ENCODE measurements at places on chromosomes 13 and 19. TPM values are rescaled to one million over a fixed set of nuclear protein-coding genes. Genes with fewer than 3 reads are reported as not detected.

DNA sequence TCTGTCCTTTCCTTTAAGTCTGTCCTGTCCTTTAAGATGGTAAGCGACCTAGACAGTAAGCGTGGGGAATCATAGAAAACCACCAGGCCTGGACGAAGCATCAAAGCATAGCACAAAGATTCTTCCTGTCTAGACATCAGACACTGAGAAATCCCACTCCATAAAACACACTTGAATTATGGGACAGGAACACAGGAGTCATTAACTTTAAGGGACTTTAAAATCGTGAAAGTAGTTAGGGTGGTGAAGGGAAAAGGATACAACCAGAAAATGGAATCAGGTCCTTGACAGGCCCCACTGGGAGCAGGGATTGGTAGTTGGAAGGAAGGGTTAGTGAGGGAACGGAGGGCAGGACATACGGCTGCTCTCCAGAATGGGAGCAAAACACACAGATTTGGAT, 31.6 kb upstream of the C1QTNF9 start:
- no peak for DNase-seq

DNA sequence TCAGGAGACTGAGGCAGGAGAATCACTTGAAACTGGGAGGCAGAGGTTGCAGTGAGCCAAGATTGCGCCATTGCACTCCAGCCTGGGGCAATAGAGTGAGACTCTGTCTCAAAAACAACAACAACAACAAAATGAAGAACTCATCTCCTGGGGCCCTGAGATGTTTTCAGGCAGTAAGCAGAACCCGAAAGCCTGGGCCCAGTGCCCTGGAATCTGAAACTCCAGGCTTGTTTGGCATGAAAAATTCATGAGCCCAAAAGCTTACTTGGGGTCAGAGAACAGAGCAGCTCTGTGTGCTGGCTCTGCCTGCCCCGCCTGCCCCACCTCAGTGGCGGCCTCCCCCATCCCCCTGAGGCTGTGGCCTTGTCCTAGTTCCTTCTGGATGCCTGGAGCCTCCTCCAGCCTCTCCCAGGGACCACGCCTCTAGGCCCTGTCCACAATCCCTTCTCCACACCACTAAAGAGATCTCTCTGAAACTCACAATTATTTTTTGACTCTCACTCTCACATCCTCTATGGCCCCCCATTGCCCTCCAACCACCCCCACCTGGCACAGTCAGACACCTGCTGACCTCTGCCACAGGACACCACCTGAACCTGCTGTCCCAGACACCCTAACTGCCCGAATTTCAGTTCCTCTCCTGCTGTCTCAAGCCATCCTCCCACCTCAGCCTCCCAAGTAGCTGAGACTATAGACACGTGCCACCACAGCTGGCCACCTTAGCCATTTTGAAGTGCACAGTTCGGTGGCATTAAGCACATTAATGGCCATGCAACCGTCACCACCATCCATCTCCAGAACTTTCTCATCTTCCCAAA, 6.9 kb upstream of the AP1M2 start:
- DNase-seq: no peak

DNA sequence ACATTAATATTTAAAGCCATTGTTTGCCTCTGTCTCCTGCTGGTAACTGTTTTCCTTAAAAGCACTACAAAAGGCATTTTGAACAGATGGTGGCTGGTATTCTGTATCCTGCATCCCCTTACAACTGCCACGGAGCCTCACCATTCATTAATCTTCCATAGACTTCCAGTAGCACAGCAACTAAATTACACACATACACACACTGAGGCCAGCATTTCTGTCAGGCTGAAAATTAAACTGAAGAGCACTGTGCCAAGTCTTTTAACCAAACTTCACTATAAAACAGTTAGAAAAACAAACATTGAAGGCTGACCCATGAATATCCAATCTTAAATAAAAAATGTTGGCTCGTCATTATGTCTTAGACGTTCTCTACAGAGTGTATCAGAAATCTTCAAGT, 697.8 kb downstream of the DACH1 start:
- DNase-seq: no peak

GRCh38 chr13:38575427-38575826, 111.5 kb upstream of the FREM2 start:
- DNase-seq: no peak

DNA sequence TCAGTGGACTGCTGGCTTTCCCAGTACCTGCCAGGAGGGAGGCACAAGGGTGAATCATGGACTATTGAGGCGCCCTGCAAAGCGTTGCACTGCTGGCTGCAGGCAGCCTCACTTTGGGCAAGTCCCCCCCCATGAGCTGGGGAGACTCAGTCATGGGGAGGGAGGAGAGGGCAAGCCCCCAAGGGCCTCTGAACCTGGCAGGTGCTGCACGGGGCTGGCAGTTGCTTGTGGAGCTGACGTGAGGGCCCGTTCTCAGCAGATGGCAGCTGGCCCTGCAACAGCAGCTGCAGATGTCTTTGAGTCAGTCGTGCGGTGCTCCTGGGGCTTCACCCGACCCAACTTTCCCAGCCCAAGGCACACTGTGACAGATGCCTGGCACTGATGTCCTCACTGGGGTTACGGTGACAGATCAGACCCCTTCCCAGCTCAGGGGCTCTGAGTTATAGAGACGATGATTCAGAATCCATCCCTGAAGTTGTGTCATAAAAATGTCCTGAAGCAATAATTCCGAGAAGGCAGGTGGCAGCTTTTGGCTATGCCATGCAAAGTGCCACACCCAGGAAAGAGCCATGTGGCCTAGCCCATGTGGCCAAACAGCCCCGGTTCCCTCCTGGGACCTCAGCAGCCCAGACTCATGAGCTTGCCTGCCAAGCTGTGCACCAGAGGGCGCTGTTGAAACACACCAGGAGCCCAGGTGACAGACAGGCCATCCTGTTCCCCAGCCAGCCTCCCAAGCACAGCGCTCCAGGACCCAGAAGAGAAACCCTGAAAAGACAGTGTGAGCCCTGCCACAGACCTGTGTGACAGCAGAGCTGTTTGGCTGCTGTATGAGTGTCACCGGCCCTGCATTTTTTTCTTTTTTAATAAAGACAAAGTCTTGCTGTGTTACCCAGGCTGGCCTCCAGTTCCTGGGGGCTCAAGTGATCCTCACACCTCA, 53.6 kb upstream of the LDLR start:
- DNase-seq: peak; percentile 88

- DNase-seq: no peak
These were observed 891 bp upstream of the TNNI3 start for GRCh38 chr19:55158423-55158822.

DNA sequence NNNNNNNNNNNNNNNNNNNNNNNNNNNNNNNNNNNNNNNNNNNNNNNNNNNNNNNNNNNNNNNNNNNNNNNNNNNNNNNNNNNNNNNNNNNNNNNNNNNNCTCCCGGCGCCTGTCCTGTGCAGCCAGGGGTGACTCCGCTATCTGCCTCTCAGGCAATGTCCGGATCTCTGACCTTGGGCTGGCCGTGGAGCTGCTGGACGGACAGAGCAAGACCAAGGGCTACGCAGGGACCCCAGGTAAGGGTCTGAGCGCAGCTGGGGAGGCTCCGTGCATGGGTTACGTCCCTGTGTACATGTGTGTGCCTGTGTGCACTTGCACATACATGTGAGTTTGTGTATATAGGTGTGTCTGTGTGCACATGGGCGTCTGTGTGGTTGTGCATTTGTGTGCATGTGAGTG, 36.1 kb upstream of the TMEM255B start:
- DNase-seq: no peak

The KIR3DL1 gene
- total RNA-seq: 0.64 TPM

The ZNF546 gene
- total RNA-seq: 9.2 TPM

The SPACA4 gene
- not detected for total RNA-seq

The PPM1N gene
- 0.37 TPM for total RNA-seq

The ZNF30 gene
- total RNA-seq: 5.5 TPM

Measured in lung (tissue), 17 donors.